ENCODE measurements at places on chromosomes 3 and 15.

DNA sequence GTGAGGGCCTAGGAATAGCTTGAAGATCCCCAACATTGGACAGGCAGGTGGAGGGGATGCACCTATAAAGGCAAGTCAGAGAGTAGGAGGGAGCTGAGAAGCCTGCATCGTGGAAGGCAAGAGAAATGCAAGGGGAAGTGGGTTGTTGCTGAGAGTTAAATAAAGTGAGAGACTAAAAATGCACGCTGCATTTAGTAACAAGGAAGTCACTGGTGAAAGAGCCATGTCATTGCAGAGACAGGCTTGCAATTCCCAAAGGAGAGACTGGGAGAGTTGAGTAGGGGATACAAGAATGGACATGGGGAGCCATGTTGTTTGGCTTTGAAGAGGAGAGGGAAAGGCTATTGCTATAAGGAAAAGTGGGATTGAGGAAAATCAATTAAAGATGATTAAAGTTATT lies 77.0 kb upstream of the HEG1 start:
- DNase-seq, result no peak

DNA sequence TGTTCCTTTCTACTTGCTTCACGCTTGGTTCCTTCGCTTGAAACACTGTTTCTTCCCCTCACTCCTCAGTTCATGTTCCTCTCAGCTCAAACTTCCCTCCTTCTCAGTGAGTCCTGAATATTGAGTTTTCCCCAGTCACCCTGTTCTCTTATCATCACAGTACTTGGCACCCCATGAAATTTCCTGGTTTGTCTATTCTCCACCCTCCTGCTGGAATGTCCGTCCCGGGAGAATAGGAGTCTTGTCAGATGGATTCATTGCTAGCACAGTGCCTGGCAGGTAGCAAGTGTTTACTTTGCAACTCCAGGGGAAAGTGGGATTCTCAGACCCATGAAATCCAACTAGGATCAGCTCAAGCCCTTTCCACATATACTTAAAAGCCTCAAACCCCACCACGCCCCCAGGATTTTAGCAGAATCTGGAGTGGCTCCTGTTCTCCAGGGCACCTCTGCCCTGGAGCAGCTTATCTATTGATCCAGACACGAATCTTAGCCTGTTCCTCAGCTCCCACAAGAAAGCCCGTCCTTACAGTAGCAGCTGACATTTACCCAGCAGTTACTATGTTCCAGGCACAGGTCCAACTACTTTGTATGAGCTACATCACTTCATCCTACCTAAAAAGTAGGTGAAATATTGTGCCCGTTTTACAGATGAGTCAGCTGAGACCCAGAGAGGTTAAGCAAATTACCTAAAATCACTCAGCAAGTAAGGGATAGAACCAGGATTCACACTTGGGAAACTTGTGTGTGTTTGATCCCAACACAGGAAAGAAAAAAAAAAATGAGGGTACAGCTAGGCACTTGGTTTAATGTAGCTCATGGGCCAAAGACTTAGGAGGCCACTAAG lies 36.8 kb upstream of the MAP3K13 start:
- no peak for DNase-seq

DNA sequence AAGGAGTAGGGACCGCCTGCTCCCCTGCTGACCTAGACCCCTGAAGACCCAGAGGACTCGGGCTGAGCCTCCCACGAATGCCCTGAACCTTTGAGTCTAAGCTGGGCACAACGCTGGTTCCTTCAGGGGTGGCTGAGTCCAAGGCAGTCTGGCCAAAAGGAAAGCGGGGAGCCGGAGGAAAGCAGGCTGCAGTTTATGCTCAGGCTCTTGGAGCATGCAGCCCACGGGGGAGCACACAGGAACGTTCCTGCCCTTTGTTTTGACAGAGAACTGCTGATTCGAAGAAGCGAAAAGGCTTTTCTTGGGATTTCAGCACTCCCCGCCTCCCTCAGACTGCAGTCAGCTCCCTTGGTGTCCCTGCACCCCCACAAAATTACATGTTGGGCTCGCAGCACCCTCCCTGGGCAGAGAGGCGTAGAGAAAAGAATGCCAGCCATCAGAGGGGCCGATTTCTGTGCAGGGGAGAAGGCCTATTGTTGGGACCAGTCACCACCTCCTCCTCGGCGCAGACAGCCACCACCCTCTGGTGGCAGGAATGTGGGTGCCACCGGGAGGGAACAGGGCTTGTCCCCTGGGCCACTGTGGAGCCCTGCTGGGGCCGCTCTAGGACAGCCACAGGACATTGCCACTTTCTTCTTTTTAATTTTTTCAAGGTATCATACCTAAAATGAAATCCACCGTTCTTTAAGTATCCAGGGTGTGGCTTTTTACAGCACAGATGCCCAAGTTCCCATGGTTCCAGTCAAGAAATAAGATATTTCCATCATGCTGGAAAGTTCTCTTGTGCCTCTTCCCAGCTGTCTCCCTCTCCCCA lies 72.2 kb downstream of the SMAD6 start:
- peak; percentile 36 for DNase-seq

- no peak for DNase-seq
These were observed 237.0 kb downstream of the LPP start for GRCh38 chr3:188390775-188391443.

GRCh38 chr15:93965304-93965908 lies 266.0 kb upstream of the MCTP2 start:
- DNase-seq, result no peak

GRCh38 chr3:139540651-139541531 lies 1.3 kb upstream of the RBP1 start:
- no peak for DNase-seq

DNA sequence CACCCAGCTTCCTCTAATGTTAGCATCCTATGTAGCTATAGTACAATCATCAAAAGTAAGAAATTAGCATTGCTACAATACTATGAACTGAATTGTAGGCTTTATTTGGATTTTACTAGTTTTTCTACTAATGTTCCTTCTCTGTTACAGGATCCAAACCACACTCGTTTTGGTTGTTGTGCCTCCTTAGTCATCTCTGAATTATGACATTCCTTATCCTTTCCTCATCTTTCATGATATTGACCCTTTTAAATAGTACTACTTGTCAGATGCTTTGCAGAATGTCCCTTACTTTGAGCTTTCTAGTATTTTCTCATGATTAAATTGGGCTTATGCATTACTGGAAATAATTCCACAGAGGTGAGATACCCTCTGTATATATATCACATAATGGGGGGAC lies 265.4 kb downstream of the VPS13C start:
- no peak for DNase-seq

GRCh38 chr3:64502284-64502683 lies 185.5 kb downstream of the ADAMTS9 start:
- no peak for DNase-seq

DNA sequence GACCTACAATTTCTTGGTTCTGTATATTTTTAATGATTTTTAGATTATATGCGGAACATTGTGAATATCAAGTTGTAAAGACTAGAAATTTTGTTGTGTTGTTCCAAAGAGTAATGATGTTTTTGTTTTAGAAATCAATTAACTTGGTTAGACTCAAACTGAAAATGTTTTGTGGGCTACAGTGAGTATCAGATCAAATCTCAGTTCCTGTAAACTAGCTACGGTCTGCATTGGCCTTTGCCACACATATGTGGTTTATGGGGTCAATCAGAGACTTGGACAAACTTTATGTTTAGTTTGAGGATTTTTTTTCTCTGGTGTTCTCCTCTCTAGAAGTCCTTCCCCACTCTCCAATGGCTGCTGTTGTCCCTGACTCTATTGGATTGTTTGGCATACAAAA lies 308.0 kb upstream of the THRB start:
- no peak for DNase-seq

- DNase-seq, result peak; percentile 83
These were observed 205.7 kb upstream of the ZPLD1 start for GRCh38 chr3:102229062-102229655.

GRCh38 chr15:34335176-34336032 lies 2.2 kb downstream of the SLC12A6 start:
- peak; percentile 45 for DNase-seq

DNA sequence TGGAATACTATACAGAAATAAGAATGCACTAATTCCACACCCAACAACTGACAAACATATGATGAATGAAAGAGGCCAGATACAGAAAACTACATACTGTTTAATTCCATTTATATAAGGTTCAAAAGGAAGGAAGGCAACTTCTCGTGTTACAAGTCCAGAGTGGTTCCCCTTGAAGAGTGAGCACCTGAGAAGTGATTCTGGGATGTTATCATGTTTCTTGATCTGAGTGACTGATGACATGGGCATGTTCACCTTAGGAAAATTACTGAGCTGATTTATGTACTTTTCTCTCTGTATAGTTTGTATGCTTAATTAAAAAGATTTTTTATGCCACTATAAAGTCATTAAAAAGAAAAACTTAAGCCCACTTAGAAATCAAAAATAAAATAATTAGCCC lies 13.6 kb downstream of the CCDC12 start:
- no peak for DNase-seq

GRCh38 chr15:61840090-61840489 lies 220.2 kb downstream of the VPS13C start:
- no peak for DNase-seq

DNA sequence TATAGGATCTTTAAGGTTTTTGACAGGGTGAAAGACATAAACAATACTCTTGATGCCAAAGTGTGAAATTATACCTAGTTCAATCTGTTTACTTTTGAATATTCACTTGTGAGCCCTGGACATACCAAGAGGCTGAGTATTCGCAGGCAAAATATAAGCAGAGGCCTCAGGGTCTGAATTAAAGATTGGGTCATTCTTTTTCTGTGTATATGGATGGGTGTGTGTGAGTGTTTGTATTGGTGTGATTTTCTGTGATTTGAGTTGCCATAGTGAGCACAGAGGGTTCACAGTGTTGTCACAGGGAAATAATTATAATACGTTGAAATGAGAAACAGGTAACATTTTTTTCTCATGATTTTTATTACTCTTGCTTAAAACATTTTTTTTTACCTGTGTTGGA lies 770.7 kb upstream of the ALCAM start:
- no peak for DNase-seq

DNA sequence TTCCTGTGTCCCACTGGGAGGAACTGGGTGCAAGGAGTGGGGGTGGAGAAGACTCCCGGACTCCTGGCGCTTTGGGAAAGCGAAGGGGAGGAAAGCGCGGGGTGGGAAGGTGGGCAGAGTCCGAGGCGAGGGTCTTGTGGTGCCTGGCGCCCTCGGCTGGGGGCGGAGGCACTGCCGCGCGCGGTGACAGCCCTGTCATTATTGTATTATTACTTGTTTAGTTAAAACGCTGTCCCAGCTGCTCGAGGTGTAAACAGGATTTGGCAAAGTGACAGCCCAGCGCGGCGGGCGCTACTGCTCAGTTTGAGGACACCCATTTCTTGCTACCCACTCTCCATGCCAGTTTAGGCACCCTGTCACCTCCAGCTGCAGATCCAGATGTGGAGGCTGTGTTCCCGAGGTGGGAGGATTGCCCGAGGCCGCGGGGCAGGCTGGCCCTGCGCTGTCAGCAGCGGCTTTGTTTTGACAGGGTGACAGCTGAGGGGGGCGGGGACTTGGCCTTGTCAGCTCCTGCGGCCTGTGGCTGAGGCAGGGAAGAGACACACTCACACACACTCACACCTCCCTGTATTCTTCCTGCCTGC lies 1.0 kb downstream of the KAT2B start:
- peak; percentile 76 for DNase-seq

Data from CD4-positive, alpha-beta T cell treated with Interleukin-10 for 1 hour (primary cell).